ENCODE measurements at places on chromosomes 6 and 20.

DNA sequence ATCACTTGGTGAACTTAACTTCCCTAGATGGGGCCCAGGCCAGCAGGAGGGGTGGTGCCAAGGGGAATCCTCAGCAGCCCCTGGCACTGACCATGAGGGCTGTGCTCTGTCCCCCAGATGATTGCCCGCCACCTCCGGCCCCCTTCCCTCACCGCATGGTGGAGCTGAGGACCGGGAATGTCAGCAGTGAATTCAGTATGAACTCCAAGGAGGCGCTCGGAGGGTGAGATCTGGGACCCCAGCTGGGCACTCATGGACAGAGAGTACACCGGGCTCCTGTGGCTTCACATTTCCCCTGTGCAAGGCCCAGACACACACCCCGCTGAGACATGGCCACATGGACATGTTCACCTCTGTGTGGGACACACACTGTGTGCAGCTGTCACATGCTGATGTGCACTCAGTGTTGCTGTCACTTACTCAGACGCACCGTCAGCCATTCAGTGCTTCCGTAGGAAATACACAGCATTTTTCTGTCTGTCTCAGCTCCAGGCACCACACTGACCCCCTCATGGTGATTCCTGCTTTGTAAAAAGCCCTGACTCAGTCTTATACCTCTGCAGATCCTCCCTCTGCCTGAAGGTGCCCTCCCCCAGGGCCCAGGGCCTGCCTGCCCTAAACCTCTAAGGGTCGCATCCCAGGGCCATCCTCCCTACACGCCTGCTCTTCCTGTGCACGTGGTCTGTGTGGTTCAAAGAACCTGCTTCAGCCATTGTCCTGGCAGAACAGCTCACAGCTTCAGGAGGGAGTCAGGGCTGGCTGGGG lies 4.4 kb downstream of the MYLK2 start:
- no peak for DNase-seq

DNA sequence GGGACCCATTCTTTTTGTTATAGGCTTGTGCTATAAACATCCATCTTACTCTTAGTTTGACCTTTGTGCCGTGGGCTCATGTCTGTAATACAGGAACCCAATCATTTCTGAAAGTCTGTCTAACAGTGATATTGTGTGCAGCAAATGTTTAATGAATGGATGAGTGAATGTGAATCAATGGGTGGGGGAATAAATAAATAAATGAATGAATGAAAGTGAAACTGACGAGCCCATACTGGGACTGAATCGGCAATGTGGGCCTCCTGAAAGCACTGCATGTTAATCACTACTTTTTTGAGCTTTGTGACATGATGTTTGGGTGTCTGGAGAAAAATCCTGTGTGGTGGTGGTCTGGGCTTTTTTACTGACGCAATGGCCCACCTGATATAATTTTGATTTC lies 175.0 kb downstream of the GMPR start:
- no peak for DNase-seq

DNA sequence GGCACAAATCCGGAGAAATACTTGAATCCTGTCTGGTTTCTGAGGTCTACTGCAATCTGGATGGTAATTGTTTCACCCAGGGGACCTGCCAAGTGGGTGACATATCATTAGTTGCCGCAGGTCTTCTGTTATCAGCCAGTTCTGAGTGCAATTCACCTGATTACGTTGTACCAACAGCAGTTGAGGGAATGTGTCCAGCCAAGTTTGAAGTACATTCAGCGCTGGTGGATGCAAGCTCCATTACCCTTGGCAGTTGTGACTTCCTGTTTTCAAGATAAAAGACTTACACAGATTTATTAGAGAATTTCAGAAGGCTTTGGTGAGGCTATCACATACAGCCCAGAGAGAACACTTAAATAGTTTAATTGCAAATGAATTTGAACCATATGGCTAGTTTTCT lies 42.8 kb downstream of the FNDC1 start:
- DNase-seq: no peak

- DNase-seq: no peak
These were observed 235.1 kb downstream of the CLIC5 start for GRCh38 chr6:45780523-45780922.

- DNase-seq: no peak
These were observed 13.5 kb upstream of the NT5E start for GRCh38 chr6:85436411-85436810.

DNA sequence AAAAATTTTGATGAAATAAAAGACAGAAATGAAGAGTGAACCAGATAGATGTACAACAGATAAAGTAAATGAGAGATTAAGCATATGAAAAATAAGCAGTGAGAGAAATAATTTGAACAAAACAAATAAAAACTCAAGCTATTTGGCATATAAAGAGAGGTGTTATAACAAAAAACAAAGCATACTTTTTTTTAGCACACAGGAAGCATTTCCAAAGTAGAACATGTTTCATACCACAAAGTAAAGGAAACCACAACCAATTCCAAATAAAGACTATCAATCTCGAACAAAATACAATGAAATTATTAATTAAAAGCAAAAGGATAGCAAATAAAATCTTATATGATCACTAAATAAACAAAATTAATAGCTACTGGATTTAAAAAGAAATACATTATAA lies 6.8 kb downstream of the THEMIS start:
- no peak for DNase-seq

Measured in T-helper 9 cell (primary cell).